ENCODE measurements at places on chromosomes 13 and 19.

DNA sequence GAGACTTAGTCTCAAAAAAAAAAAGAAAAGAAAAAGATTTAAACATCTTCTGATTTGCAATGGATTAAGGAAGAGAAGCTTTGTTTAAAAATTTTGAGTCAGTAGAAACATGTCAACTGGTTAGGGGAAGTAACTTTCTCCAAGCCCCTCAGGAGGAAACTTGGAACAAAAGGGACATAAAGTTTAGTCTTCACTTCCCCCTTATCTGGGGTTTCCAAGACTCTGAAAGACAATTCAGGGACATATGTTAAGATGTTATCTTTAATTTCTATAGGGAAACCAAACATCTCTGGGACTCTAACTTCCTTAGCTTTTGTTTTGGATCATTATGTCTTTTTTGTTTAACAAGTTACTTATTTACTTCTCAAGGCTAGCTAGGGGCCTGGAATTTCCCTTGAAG lies 20.1 kb upstream of the MRI1 start:
- no peak for DNase-seq

DNA sequence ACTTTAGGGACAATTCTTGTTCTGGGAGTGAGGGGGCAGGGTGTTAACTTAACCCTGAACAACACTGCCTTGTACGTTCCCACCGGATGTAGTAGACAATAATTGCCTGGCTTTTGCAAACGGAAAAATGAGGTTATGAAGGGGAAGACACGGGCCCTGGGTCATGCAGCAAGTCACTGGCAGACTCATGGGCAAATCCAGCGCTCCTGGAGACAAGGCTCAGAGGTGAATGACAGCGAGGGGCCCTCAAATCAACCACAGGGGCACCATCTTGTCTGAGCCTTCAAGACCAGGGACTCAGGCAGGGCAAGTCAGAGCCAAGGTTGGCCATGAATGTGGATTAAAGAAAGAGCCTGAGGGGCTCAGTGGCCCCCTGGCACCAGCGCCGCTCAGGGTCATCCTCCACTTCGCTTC lies 2.8 kb downstream of the RASA3 start:
- no peak for DNase-seq

- no peak for DNase-seq
Observed at GRCh38 chr13:109976206-109976997, 190.0 kb upstream of the IRS2 start.

DNA sequence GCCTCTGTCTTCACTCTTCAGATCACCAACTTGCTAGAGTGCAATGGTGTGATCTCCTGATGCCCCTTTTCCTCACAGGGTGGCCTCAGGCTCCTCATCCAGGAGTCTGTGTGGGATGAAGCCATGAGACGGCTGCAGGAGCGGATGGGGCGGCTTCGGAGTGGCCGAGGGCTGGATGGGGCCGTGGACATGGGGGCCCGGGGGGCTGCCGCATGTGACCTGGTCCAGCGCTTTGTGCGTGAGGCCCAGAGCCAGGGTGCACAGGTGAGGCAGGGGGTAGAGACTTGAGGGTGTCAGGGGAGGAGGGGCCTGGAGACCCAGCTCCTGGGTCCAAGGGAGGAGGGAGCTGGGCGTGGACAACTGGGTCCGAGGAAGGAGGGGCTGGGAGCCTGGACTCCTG lies 9.5 kb downstream of the ALDH16A1 start:
- no peak for DNase-seq

GRCh38 chr19:46909356-46909755 lies 48.6 kb downstream of the ARHGAP35 start:
- no peak for DNase-seq

GRCh38 chr19:28416245-28416644 lies 796.7 kb downstream of the UQCRFS1 start:
- no peak for DNase-seq

DNA sequence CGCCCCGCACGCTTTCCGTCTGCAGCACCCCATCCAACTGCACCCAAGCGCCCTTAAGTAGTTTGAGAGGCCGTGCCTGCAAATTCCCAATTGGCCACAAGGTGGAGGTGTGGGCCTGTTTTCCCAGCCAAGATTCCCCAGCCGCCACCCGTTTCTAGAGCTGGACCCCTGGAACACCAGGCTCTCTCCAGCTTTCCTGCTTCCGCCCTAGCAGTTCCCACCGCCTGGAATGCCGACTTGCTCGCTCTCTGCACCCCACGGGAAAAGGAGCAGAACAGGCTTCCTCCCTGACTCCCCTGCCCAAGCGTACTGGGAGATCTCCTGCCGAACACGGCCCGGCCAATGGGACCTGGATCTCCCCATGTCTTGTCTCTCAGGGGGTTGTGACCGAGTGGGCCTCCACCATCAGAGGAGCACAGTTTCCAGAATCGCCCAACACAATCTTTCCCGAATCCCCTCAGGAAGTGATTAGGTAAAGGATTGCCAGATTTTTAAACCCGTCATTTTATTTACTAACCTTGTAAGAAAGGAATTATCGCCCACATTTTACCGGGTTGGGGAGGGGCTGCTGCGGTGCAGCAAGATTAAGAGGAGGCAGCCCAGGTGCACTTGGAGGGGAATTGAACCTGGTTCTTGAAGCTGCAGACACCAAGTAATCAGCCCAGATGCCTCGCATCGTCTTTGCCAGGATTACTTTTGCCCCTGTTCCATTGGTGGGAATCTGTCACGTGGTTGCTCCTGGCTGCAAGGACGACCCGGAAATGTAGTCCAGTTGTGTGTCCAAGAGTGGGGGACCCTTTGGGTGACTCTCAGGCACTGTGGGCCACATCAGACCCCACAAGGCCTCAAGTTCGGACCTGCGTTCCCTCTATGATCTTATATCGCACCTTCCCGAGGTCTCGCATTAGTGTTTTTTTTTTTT lies 3.5 kb upstream of the NAPSA start:
- DNase-seq, result peak; percentile 46

DNA sequence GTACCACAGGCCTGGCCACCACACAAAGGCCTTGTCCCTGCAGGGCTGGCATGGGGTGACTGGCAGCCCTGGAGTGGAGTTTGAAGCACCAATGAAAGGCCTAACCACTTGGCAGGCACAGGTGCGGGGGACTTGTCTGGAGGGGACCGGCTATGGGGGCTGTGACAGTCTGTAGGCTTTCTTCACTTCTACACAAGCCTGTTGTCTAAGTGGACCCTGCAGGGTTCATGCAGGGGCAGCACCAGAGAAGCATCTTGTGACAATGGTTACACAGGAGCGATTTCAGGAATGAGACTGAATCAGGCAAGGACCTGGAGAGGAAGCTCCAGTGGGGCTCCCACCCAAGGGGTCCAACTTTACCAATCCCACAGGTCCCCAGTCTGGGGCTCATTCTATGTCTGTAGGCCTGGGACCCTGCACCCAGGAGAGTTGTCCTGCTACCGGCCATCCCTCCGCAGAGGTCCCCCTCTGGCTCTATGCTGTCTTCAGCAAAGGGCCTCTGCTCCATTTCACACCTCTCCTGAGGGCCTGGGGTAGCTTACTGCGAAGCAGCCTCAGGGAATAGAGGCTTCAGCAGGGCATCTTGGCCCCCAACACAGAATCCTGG lies 2.3 kb upstream of the ZNF837 start:
- no peak for DNase-seq

- DNase-seq, result no peak
Observed at GRCh38 chr19:18895824-18896341, at the start of gene CERS1. Gene CERS1 (minus strand): TSS chr19:18896158. CDS start chr19:18896072, 86 bp downstream.

- no peak for DNase-seq
Observed at GRCh38 chr13:37889820-37890219, 20.2 kb upstream of the TRPC4 start.

- no peak for DNase-seq
Observed at GRCh38 chr19:41457241-41457640, 14.3 kb downstream of the ERICH4 start.

GRCh38 chr19:6467384-6467783 lies 3.3 kb downstream of the CRB3 start:
- no peak for DNase-seq

- no peak for DNase-seq
Observed at GRCh38 chr13:106159295-106160195, 375.9 kb downstream of the EFNB2 start.

DNA sequence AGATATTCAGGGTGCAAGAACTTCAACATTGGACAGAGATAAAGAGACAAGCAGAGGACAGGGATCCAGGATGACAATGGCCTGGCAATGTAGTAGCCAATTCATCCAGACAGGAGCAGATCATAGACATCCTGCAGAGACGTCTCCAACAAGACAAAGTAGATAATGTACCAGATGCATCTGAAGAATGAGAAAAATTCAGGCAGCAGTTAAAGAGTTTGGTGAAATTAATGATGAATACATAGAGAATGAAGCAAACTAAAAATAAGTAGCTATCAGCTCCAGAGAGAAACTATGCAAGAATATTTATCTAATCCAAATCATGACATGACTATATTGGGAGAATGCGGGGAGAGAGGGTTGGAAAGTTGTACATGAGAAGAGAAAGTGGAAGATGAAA lies 278.4 kb upstream of the DACH1 start:
- DNase-seq, result no peak

GRCh38 chr19:44856421-44857083 lies 10.5 kb downstream of the NECTIN2 start:
- DNase-seq, result no peak

DNA sequence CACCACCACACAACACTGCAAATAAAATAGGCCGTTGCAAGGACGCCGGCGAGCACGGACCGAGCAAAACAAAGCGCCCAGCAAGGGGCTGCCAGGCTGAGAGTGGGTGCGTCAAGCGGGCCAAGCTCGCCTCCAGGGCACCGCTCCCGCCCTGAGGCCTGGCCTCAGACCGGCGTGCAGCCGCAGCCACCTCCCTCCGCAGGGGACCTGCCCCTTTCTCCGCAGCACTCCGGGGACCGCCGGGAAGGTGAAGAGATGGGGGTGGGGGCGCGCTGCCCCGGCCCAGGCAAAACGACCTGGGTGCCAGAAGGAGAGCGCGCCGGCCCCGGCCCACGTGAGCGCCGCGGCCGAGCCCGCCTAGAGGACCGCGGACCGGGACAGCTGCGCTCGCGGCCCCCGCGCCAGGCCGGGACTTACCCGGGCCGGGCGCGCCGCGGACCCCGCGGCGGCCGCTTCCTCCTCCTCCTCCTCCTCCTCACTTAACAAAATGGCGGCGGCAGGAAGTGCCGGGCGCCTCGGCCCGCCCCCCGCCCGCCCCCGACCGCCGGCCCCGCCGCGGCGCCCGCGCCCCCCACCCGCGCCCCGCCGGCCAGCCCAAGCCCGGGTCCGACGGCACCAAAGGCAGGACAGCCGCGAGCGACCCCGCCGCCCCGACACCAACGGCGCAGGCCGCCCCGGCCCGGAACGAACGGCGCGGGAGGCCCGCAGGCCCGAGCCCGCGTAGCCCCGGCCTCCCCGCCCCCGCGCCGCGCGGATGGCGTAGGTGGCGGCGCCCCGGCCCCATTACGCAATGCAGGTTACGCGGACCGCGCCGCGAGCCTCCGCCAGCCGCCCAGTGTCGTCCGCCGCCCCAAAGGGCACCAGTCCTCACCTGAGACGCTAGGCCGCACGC lies 674 bp downstream of the BRD4 start:
- DNase-seq, result no peak

DNA sequence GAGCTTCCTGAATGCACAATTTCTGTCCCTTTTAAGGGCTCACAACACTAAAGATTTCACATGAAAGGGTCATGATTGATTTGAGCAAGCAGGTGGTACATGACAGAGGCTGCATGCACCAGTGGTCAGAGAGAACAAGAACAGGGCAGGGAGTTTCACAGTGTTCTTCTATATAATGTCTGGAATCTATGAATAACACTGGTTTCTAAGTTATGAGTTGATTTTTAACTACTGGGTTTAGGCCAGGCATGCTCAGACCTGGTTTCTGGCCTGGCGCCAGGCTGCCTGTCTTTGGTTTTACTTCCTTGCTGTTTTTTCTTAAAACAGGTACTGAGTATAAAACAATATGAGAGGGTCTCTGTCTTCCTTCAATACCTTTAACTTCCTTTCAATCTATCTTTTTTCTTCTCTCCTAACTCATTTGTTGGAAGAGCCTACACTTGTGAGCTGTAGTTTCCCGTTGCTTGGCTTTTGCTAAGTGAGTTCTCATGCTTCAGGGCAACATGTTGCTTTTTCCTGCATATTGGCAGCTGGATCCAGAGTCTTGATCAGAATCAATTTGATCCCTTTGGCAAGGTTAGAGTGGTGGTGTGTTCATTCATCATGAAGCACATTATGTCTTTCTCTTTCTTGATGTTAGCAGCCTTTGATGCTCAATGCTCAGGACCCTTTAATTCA lies 38.5 kb upstream of the FGF14 start:
- no peak for DNase-seq
